ENCODE measurements at places on chromosomes 4 and X. TPM values are rescaled to one million over a fixed set of nuclear protein-coding genes. Genes with fewer than 3 reads are reported as not detected.

DNA sequence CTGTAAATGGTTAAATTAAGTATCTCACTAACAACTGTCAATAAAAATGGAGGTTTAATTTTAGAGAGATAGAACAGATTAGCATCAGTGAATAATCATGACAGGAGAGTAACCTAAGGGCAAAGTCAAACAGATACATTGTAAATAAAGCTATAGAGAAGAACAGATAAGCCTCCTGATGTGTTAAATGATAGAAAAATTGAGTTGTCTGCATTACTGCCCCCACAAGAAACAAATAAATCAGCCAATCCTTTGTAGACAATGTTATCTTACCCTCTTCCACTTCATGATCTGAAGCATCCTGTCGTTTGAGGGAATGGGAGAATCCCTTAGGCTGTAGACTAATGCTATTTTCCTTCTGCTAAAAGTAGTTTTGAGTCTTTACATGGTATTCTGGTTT lies 147.8 kb downstream of the PCDH18 start:
- no peaks in the 10 kb centered on the region for H3K36me3 ChIP-seq
- no peak overlapping the region for H3K4me3 ChIP-seq
- H3K4me1 ChIP-seq = no peaks in the 10 kb centered on the region
- DNase-seq = no peak

GRCh38 chr4:159201168-159201567 lies 98.3 kb downstream of the RAPGEF2 start:
- H3K4me1 ChIP-seq = no peaks in the 10 kb centered on the region
- H3K27me3 ChIP-seq = no peaks in the 10 kb centered on the region
- H3K27ac ChIP-seq = no peak overlapping the region
- DNase-seq = no peak

- no peak overlapping the region for H3K27ac ChIP-seq
- H3K36me3 ChIP-seq = no peaks in the 10 kb centered on the region
- peak; percentile 55 for DNase-seq
- no peak overlapping the region for H3K4me3 ChIP-seq
- no peaks in the 10 kb centered on the region for H3K27me3 ChIP-seq
Measured at GRCh38 chr4:8891646-8892555, 20.3 kb upstream of the HMX1 start.

- DNase-seq = no peak
- H3K27ac ChIP-seq = no peak overlapping the region
- no peaks in the 10 kb centered on the region for H3K36me3 ChIP-seq
Measured at GRCh38 chr4:87950936-87951511, 24.5 kb upstream of the SPP1 start.

DNA sequence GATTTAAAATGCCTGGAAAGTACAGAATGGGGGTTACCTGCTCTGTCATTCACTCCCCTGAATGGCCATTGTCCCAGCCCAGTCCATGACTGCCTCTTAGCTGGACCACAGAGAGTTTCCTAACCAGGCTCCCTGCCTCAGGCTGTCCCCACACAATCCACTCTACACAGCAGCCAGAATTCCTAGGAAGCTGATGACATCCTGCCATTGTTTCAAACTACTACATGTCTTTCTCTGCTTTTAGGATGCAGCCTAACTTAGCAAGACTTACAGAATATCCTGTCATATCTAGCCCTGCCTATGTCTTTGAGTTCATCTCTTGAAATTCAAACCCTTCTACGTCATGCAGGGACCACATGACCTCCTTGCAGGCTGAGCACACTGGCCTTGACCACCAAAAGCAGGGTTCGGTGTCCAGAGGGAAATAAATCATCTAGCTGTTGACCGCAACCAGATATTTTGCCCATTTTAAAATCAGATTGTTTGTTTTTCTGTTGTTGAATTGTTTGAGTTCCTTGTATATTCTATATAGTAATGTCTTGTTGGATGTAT lies 16.1 kb upstream of the CRMP1 start:
- DNase-seq = no peak
- no peaks in the 10 kb centered on the region for H3K36me3 ChIP-seq
- no peaks in the 10 kb centered on the region for H3K4me1 ChIP-seq
- no peaks in the 10 kb centered on the region for H3K27me3 ChIP-seq
- H3K27ac ChIP-seq = no peak overlapping the region

DNA sequence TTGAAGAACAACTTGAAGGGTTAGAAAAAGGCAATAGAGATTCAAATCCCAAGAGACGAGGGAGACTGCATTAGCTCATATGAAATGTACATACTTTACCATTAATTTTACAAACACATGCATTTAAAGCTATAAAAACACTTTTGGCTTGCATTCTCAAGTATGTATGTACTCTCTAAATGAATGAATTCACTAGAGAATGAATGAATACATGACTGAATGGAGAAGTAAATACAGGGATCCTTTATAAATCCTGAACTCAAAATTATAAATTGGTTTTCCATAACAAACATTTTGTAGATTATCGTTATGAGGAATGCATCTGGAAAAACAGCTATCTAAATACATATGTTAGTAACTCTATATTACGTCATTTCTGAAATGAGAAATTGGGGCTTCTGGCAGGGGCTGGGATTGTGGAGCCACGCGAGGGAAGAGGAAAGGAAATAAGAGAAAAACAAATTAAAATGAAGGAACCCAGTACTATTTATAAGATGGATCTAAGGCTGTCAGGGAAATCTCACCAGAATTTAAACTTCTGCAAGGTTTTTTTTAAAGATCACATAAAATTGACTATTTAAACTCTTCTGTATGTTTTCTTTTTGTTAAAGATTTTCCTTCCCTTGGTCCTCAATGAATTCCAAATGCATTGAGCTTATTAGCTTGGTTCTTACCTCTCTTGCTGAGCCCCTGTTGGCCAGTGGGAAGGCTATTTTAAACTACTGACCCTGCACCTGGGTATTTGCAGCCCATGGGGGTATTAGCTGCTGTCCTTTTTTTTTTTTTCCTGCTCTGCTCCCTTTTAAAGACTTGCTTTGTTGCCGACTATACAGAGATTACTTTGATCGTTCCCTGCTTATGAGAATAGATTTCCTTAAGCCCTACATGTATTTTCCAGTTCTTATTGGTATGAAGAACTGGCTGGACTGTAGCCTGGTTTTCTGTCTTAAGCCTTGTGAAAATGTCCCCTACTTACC lies 207.8 kb downstream of the ADGRL3 start:
- H3K27ac ChIP-seq = no peak overlapping the region
- no peaks in the 10 kb centered on the region for H3K4me1 ChIP-seq
- H3K27me3 ChIP-seq = no peaks in the 10 kb centered on the region
- no peak overlapping the region for H3K4me3 ChIP-seq
- H3K36me3 ChIP-seq = no peaks in the 10 kb centered on the region

GRCh38 chr4:73704314-73705055 lies 35.9 kb upstream of the CXCL8 start:
- DNase-seq = no peak
- H3K36me3 ChIP-seq = no peaks in the 10 kb centered on the region
- peak overlapping the region; percentile 98 for H3K27ac ChIP-seq
- peaks cover 38% of the 10 kb centered on the region for H3K4me1 ChIP-seq

- H3K4me1 ChIP-seq = no peaks in the 10 kb centered on the region
- peaks cover 49% of the 10 kb centered on the region for H3K27me3 ChIP-seq
- peak; percentile 12 for DNase-seq
Measured at GRCh38 chr4:154506253-154506652, 14.7 kb upstream of the DCHS2 start.

Gene FGA
- polyA plus RNA-seq = not detected

Gene SPOCK3
- not detected for polyA plus RNA-seq

Gene GABRA4
- polyA plus RNA-seq = not detected

Gene PHKA2
- 20.5 TPM for polyA plus RNA-seq

Gene P2RY4
- 0.05 TPM for polyA plus RNA-seq
